Smooth muscle cell of bladder (primary cell): ENCODE measurements at places on chromosomes 16 and 17. TPM values are rescaled to one million over a fixed set of nuclear protein-coding genes. Genes with fewer than 3 reads are reported as not detected.

The PRSS33 gene
- total RNA-seq, result not detected in 2 replicates

The WIPI1 gene
- 327 and 332 TPM in 2 replicates for total RNA-seq

The MYO1D gene
- 30.2 and 33.1 TPM in 2 replicates for total RNA-seq

The MYH8 gene
- under 0.01 TPM in 1 of 2 replicates, not detected in the other for total RNA-seq

The CCL2 gene
- 57.9 and 157 TPM in 2 replicates for total RNA-seq

The HIC1 gene
- 20.5 and 27.2 TPM in 2 replicates for total RNA-seq

The CARD14 gene
- total RNA-seq, result 0.18 and 0.43 TPM in 2 replicates

The PRAC2 gene
- total RNA-seq, result 0.46 TPM in 1 of 2 replicates, not detected in the other

The KRTAP4-6 gene
- not detected in 2 replicates for total RNA-seq

The GLP2R gene
- total RNA-seq, result 0.28 and 0.85 TPM in 2 replicates

The HOXB13 gene
- total RNA-seq, result 0.28 and 0.74 TPM in 2 replicates

The C1QL1 gene
- total RNA-seq, result 0.18 and 0.28 TPM in 2 replicates

The MAPT gene
- 0.14 and 0.18 TPM in 2 replicates for total RNA-seq

The THUMPD1 gene
- 42.7 and 46.0 TPM in 2 replicates for total RNA-seq

The ITGAL gene
- not detected in 2 replicates for total RNA-seq

The OR1A1 gene
- total RNA-seq, result not detected in 2 replicates
